ENCODE measurements at places on chromosomes 12 and 14.

GRCh38 chr14:73472185-73473114, 14.1 kb upstream of the NUMB start:
- DNase-seq: peak; percentile 75

GRCh38 chr12:20696181-20696905, 1.2 kb downstream of the SLCO1C1 start:
- no peak for DNase-seq

- DNase-seq: no peak
Observed at GRCh38 chr12:117574655-117575054, 213.2 kb upstream of the NOS1 start.

- no peak for DNase-seq
Observed at GRCh38 chr14:49875640-49876198, 17.2 kb upstream of the ARF6 start.

DNA sequence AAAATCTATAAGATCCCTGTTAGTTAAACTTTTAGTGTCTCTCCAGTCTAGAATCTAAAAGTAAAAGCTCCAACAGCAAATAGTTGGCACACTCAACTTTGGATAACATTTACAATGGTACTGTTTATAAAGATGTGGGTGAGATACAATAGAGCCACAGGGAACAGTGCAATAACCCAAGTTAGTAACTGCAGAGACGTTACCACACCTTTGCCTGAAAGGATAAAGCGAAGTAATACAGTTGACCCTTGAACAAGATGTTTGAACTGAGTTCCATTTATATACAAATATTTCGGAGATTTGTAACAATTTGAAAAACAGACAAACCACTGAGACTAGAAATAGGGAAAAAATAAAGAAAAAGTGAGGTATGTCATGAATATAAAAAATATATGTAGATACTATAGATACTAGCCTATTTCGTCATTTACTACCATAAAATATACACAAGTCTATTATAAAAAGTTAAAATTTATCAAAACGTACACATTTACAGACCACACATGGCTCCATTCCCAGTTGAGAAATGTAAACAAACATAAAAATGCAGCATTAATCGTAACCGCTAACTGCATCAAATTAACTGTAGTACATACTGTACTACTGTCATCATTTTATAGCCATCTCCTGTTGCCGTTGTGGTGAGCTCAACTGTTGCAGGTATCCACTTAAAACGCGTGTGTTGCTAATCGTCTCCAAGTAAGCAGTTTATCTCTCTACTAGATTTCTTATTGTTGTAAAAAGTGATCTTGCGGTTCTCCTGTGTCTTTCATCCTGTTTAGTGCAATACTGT, 56.5 kb upstream of the HIF1A start:
- no peak for DNase-seq

DNA sequence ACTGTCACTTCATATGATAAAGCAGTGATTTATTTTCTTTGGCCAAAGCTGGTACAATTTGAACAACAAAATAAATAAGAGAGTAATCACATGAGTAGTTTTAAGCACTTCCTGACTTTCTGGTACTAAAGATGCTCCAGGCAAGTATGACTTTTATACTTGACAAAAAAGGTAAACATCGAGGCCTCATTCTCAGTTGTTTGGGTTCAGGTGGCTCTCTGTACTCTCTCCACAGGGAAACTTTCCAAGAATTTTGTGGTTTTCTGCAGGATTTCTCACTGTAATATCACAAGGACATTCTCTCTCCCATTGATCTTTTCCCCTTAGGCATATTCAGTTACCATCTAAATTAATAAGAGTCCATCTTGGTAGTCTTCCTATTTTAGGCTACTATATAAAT, 26.6 kb upstream of the KCNC2 start:
- no peak for DNase-seq

DNA sequence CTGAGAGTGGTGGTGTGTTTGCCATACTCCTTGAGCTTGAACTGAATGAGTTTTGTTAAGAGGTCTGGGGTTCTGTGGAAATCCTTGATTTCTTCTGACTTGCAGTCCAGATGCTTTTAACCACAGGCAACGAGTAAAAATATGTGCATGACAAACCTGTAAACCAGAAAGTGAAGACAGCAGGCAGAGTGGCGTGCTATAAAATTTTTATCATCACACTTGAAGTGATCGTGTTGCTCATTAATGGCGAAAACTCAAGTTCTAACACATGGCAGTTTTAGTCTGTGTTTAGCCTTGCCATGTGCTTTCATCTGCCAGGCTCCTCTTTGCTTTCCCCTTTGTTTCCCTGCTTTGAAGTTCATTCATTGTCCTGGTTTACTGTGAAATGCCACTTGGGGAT, 28.0 kb downstream of the TXNRD1 start:
- DNase-seq: no peak

- no peak for DNase-seq
Observed at GRCh38 chr12:5503774-5504173, 71.9 kb downstream of the NTF3 start.

- no peak for DNase-seq
Observed at GRCh38 chr14:51661504-51661903, 9.8 kb downstream of the FRMD6 start.

DNA sequence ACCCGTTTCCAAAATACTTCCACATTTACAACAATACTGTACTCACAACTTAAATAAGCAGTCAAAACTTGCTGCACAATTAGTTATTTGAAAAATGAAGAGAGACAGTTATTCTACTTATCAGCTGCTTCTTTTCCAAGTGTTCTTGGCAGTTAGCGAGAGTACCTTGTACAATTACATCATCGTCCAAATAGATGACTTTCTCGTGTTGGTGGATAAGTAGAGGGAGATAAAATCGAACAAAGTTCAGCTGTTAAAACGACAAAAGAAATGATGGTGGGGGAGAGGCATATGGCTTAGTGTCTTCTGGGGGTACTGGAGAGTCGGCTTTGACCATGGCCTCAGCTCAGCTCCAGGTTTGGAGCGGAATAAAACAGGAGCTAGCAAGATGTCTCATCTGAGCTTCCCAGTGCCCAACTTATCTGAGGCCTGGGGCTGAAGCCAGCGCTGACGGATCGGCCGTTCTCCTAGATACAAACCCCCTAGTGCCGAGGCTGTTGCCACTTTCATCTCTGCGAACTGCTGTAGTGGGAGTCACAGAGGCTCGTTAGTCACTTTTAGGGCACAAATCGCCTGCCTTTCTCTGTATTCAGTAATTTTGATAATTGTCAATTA, 31.7 kb downstream of the TDG start:
- no peak for DNase-seq

GRCh38 chr14:89826596-89826995, 127.9 kb downstream of the EFCAB11 start:
- no peak for DNase-seq

DNA sequence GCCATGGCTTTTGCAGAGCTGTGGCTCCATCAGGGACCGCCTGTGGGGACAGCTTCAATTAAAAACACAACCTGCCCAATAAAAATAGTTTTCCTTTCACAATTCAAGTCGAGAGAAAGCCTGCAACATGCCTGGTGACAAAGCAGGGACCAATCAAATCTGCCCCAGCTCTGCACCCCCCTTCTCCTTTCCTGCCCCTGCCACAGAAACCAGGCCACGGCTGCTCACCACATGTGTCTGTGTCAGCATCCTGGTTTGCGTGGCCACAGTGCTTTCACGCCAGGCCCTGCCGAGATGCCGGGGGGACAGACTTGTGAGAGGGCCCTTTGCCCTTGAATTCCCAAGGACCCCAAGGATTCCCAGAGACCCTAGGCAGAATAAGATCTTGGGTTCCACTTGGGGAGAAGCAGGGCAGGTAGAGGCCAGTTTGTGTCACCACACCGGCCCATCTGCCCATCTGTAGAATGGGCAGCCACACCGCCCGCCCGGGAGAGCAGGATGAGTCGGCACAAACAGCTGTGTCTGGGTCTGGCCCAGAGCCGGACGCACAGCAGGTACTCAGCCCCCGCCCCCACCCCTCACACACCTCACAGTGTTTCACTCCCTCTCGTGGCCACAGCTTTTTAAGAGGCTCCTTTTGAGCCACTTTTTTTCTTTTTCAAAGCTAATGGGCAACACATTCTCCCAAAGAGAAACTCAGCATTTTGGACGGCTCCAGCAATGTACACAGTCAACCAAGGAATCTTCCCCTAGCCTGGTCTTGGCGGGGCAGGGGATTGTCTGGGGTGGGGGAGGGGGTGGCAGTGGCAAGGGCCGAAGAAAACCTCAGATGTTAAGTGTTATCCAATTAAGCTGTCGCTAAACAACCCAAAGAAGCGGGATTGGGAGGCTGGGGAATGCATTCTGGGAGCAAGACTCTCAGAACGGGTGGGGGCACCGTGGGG, 41.5 kb downstream of the BCL11B start:
- peak; percentile 91 for DNase-seq

- DNase-seq: peak; percentile 76
Observed at GRCh38 chr14:24694680-24695079, 60.7 kb upstream of the GZMB start.
